ENCODE measurements at places on chromosomes 2 and 18.

- DNase-seq, result no peak
These were observed 22.0 kb upstream of the SP9 start for GRCh38 chr2:174312581-174313234.

DNA sequence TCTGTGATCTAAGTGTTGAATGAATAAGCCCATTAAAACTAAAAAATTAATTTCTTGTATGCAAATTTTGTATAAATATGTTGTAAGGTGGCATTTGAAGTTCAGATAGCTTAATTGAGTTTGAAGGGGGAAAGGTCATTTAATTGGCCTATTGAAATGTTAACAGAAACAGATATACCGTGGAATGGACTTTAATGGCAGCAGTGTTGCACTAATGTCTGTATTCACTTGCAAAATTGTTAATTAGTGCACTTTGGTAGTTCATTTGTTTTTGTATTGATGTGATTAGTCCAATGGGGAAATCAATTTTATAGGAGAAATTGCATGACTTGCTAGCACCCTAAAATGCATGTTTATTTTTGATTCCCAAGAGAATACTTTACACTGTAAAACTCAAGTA lies 41.8 kb upstream of the OTX1 start:
- no peak for DNase-seq

DNA sequence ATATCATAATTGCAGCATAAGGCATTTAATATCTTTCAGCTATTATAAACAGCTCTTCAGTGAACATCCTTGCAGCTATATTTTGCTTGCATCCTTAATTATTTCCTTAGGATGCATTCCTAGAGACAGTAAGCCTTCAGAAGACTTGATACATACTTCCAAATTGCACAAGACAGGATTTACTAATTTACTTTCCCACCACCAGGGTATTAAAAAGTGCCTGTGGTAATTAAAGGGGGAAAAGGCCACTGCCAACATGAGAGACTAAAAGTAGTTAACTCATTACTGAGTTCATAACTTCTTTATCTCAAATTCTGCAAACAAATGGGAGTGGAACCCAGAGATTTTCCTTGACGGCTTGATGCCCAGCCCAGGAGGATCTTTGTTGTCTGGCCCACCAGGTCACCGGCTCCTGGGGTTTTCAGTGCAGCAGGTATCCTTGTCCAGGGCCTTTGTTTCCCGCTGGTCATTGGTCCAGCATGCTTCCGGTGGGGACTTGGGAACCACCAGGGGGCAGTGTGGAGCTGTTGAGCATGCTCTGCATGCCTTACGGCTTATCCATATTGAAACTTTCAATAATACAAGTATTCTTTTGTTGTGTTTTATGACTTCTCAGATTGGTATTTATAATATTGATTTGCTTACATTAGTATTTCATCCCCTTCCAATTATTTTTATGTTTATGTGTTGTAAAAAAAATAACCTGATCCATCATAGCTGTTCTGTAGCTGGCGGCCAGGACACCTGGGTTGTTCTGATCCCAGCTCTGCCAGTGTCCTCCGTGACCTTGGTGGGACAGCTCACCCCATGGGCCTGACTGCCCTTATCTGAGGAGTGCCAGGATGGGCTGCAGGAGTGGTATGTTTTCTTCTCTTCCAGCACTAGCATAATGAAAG lies 61.4 kb downstream of the TGOLN2 start:
- DNase-seq, result peak; percentile 68

DNA sequence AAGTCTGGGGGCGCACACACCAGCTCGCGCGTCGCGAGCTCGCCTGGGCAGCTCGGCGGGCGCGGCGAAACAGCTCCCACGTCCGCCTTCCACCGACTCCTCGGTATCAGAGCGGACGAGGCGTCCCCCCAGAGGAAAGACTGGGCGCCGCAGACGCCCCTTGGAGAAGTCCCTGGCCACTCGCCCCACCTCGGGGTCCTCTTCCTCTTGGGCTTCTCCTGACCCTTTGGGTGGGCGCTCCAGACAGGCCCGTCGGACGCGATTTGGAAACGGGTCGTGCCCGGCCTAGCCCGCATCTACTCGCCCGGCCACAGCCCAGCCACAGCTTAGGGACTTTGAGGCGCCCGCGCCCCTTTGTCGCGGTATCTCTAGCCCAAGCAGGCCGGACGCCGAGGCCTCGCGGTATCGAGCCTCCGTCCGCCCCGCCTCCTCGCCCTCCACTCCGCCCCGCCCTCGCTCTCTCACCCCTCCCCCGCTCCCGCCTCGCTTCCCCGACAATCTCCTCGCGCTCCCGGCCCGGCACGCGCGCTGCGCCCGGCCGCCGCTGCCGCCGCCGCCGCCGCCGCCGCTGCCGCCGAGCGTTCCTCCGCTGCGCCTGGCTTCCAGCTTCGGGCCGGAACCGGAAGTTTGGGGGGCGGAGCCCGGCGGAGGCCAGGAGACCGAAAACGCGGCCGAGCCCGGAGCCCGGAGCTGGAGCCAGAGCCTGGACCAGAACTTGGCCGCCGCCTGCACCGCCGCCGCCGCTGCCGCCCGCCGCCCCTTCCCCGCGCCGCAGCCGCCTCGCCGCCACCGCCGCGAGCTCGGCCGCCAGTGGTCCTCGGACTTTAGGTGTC lies 749 bp upstream of the ACVR2A start:
- DNase-seq, result peak; percentile 87

DNA sequence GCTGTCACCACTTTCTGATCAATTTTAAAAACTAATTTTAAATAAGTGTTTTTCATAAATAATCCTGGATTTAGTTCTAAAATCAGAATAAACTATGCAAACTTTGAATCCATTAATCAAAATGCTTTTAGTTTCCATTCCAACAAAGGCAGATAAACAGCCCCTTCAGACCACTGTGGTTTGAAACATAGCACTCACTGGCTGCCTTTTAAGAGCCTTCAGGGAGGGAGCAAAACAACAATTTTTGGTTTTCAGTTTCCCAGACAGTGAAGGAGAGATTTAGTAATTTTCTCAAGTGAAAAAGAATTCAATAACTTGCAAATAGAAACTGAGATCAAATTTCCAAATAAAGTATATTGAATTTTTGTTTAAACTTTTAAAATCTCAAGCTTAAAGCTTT lies 46.1 kb downstream of the CDK15 start:
- no peak for DNase-seq

- no peak for DNase-seq
These were observed 22.8 kb downstream of the SLC66A3 start for GRCh38 chr2:11177871-11178690.

- no peak for DNase-seq
These were observed 15.7 kb upstream of the OLA1 start for GRCh38 chr2:174263997-174264396.

- DNase-seq, result no peak
These were observed 700.8 kb downstream of the RNF144A start for GRCh38 chr2:7618031-7618430.

GRCh38 chr18:35730691-35731370 lies 149.3 kb downstream of the GALNT1 start:
- no peak for DNase-seq

DNA sequence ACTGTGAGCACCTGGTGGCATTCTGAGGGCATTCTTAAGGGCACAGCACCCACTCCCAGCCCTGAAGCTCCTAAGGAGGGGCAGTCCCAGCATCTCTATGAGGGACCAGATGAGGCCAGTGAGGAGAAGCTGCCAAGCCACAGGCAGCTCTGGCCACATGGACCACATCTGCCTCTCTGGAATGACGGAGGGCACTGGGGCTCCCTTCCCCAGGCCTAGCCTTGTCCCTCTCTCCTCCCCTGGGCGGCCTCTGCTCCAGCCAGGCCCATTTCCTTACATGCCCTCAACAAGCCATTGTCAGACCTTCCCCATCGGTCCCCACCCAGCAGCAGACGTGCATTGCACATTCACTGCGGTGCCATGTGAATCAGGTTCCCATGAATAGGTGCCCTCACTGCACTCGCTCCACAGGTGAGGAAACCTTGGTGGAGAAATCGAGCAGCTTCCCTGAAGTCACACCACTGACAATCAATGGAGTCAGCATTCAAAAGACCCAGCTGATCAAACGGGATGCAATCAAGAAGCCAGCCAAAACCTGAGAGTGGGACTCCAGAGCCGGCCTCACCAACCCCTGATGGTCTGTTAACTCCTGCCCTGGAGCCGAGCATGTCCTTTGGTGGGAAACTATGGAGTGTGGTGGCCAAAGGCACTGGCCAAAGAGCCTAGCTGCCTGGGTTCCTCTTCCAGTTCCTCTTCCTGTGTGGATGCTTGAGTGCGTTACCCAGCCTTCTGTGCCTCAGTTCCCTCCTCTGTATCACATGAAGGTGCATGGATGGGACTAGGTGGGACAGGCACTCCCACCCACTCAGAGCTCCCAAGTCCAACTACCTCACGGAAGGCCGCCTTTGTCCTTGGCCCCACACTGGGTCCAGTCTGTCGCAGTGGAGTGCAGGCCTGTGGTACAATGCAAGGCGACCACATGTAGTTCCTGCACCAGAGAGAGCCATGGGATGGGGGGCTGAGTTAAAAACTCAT lies 147.3 kb downstream of the ZFP36L2 start:
- DNase-seq, result no peak

DNA sequence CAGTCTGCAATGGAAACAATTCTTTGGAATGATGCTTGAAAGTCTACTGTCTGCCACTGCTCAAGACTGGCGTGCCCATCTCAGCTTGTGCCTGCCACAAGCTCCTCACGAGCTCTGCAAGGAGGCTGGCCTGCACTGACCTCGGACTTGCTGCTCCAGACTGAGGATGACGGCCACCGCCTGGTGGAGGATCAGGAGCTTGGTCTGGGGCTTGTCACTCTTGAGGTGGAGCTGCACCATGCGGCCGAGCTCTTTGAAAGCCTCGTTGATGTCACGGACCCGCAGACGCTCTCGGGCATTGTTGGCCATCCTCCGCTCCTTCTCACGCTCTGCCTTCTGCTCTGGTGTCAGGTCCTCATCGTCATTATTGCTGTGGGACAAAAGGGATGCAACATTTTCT lies 269.4 kb upstream of the CCDC68 start:
- no peak for DNase-seq

DNA sequence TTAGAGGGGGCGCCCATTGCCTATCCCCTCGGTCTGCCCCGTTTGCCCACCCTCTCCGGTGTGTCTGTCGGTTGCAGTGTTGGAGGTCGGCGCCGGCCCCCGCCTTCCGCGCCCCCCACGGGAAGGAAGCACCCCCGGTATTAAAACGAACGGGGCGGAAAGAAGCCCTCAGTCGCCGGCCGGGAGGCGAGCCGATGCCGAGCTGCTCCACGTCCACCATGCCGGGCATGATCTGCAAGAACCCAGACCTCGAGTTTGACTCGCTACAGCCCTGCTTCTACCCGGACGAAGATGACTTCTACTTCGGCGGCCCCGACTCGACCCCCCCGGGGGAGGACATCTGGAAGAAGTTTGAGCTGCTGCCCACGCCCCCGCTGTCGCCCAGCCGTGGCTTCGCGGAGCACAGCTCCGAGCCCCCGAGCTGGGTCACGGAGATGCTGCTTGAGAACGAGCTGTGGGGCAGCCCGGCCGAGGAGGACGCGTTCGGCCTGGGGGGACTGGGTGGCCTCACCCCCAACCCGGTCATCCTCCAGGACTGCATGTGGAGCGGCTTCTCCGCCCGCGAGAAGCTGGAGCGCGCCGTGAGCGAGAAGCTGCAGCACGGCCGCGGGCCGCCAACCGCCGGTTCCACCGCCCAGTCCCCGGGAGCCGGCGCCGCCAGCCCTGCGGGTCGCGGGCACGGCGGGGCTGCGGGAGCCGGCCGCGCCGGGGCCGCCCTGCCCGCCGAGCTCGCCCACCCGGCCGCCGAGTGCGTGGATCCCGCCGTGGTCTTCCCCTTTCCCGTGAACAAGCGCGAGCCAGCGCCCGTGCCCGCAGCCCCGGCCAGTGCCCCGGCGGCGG lies 1.7 kb downstream of the MYCN start:
- DNase-seq, result no peak

DNA sequence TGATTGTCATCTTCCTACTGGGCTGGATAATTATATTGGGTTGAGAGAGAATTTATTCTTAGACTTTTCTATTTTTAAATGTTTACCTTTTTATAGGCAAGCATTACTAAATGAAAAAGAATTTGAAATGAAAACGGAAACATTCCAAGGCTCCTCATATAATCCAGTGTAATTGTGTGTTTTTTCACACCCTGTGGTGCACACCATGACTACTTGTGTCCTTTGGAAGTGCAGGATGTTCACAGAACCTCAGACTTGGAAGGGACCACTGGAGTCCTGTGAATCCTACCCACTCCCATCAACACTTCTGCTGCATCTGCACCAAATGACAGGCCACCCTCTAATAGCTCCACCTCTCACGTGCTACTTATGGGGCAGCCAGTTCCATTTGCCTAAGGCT lies 48.0 kb downstream of the NAT8 start:
- DNase-seq, result no peak

DNA sequence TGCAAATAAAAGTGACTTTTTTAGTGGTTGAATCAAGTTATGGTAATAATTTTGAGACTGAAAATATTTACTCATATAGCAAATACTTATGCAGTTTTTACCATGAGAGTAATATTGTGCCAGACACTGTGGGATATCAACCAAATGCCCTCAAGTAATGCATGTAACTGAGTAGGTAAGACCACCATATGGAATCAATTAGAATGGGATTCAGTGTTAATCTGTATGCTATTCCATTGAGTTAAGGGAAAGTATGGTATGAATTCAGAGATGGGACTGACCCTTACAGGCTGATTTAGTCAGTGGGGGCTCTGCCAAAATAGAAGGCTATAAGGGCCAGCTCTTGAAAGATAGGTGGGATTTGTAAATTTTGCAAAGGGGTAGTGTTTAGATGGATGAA lies 131.6 kb downstream of the CCDC85A start:
- no peak for DNase-seq

DNA sequence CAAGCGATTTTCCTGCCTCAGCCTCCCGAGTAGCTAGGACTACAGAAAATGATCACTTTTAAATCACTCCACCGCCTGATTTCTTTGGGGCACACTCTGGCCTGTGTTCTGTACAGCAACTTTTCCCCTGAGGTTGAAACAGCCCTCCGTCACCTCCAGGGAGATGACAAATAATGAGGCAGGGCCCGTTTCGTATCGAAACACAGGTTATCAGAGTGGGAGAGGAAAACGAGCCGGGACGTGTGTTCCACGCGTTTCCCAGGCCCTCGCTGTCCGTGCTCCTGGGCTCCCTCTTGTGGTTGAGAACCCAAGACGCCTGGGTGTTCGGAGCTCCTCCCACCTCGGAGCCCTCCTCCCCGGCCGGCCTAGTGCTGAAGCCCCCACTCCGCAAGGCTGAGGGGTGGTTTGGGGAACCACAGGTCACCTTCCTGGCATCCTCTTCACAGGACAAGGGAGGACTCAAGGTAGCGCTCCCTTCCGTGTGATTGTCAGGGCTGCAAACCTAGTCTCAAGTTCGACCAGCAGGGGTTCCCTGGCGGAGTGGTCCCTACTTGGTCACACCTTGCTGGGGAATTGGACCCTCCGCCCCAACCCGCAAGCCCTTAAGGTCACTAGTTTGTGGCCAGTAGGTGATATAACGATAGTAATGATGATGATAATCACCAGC lies 12.8 kb downstream of the ATP6V1B1 start:
- peak; percentile 79 for DNase-seq

GRCh38 chr2:62197925-62198633 lies 2.2 kb downstream of the B3GNT2 start:
- DNase-seq, result no peak

- no peak for DNase-seq
These were observed 188.7 kb upstream of the ZEB2 start for GRCh38 chr2:144708626-144709025.

All from CD4-positive, alpha-beta T cell treated with Interleukin-12 subunit alpha and Interleukin-12 subunit beta, for 1 hour (primary cell).